ENCODE measurements at places on chromosomes 5 and 9.

GRCh38 chr5:143207058-143207457 lies 196.4 kb downstream of the NR3C1 start:
- DNase-seq, result no peak

DNA sequence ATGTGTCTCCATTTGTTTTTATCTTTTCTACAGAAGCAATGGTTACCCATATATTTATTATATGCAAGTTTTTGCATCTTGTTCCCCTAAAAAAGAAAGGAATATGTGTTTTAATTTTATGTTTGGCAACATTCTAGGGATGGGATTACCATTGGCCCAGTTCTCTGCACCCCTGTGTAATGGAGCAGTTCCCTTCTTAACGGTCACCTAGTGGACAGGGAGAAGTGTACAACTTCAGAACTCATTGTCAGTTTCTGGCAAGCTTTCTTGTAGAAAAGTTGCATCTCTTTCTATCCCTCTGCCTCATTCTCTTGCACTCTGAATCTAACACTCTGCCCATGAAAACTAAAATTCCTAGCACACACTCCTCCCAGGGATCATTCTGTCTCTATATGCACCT lies 78.2 kb downstream of the DOCK8 start:
- DNase-seq, result no peak

DNA sequence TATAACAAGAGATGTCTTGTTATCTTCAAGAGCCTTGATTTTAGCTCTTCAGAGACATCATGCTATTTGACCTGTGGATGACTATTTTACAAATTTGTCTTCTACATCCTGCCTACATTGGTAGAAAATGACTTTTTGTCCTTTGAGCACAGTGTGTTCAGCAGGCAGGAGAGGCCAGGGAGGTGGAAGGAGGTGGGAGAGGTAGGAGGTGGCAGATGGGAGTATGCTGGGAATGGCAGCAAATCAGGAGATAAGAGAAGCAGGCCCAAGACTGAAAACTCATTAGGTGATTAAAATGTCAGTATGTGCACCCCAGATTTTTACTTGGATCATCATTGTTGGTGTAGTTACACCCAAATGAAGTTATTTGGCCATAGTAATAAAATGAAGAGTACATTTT lies 44.1 kb downstream of the PTPN3 start:
- DNase-seq, result no peak

- no peak for DNase-seq
These were observed 126.7 kb downstream of the C9orf50 start for GRCh38 chr9:129494113-129494789.

- no peak for DNase-seq
These were observed 5.5 kb downstream of the MYORG start for GRCh38 chr9:34370970-34371880.

DNA sequence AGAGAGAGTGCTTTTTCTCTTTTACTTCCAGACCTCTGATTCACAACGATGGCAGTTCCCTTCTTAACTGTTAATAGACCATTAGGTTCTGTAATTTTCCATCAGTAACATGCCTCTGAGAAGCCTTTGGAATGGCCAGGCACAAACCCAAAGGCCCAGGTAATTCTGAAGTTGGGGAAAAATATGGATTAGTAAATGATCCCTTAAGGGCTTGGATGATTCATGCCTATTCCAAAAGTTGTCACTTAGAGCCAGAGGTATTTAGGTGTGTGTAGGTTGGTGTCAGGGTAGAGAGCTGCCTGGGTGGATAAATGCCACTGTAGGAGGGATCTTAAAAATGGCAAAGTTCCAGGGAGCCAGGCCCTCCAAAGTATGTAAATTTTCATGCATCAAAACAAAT lies 228.8 kb downstream of the PLK2 start:
- no peak for DNase-seq

GRCh38 chr5:119011186-119011585 lies 22.8 kb upstream of the DTWD2 start:
- no peak for DNase-seq

DNA sequence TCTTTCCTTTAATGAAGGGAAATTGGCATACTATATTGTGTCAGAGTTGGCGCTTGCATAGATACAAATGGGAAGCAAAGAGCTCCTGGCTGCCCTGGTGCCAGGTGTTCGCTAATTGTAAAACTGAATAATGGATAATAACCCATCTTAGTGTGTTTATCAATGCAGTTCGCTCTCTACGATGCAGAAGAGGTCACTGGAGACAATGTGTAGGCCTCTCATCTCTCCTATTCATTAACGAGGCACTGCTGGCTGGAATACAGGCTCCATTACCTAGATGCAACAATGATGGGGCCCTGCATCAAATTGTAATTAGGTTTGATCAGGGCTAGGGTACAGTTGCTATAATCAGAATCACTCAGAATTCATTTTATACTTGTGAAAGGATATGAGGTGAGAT lies 171.0 kb downstream of the RMI1 start:
- DNase-seq, result no peak

DNA sequence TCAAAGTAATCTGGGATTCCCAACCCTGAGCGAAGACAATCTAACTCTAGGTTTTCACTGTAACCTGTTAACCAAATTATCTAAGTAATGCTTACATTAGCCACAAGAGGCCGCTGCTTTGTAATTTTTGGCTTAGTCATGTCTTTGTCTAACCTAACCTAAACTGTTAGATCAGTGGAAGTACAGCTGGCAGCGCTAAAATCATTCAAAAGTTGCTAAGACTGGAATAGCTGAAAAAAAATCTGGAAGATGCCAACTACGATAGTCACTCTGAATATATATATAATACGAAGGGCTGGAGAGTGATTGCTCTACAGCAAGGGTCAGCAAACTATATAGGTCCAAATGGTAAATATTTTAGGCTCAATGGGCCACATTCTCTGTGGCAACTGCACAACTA lies 60.2 kb downstream of the FBXO38 start:
- peak; percentile 22 for DNase-seq

GRCh38 chr9:97991818-97992217 lies 8.7 kb downstream of the ANP32B start:
- no peak for DNase-seq

GRCh38 chr5:1754531-1755220 lies 45.0 kb downstream of the MRPL36 start:
- no peak for DNase-seq

DNA sequence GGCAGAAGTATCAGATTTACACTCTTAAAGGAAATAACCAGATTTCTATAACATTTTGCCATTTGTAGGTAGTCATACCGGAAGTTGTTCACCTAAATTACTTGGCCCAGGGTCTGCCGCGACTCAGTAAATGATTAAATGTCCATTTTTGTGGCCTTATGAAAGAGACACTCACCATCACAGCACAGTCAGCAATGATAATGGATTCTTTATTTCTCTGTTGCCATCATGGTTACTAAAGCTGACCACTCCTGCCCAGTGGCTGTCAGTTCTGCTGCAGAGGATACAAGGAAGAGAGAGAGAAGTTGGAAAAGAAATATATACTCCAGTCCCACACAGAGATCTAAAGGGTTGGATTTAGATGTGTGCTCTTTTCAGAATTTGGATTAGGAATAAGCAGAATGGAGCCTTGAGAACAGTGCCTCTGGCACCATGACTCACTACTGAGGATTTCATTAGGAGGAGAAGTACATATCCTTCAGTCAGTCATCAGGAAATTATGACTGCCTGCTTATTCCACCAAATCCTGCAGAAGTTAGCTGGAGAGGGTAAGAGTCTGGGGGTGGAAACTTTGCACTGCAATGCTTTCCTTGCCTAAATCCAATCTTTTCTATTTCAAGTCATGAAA lies 72.8 kb upstream of the EFNA5 start:
- DNase-seq, result no peak

- no peak for DNase-seq
These were observed 37.6 kb downstream of the PTGER4 start for GRCh38 chr5:40717281-40717680.

DNA sequence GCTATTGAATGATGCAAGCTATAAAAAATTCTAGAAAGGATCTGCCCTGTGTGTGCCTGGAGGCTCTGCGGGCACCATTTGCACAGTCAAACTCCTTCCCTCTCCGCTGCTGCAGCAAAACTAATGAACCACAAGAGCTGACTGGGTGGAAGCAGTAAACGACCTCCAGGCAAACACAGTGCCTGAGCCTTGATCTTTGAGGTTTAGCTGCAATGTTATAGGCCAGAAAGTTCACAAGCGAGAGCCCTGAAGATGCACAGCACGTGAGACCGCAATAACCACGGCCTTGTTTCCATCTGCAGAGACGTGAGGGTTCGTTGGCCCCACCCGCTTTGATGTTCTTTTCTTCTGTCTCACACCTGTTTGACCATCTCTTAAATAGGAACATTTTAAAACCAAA lies 69.2 kb upstream of the S1PR3 start:
- DNase-seq, result peak; percentile 51

GRCh38 chr5:169415948-169416347 lies 115.0 kb upstream of the SLIT3 start:
- DNase-seq, result no peak

- DNase-seq, result no peak
These were observed 467.5 kb downstream of the EFNA5 start for GRCh38 chr5:107203243-107203642.

DNA sequence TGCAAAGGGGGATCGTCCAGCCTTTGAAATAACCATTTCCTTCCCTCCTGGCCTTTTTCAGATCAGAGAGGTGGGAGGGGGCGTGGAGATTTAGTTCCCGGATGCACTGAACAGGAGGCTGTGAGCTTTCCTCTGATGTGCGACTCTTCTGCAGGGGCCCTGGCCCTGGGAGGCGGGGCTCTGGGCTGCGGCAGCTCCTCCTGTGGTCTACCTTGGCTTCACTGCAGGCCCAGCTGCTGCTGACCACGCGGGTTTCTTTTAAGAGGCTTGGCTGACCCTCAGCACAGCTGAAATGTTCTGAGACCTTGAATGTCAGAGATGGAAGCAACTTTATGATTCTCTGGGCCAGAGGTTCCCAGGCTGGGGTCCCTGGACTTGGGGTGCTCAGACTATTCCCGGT lies 27.0 kb upstream of the COL15A1 start:
- no peak for DNase-seq

GRCh38 chr9:35729700-35730485 lies 2.1 kb downstream of the TLN1 start:
- DNase-seq, result peak; percentile 42

DNA sequence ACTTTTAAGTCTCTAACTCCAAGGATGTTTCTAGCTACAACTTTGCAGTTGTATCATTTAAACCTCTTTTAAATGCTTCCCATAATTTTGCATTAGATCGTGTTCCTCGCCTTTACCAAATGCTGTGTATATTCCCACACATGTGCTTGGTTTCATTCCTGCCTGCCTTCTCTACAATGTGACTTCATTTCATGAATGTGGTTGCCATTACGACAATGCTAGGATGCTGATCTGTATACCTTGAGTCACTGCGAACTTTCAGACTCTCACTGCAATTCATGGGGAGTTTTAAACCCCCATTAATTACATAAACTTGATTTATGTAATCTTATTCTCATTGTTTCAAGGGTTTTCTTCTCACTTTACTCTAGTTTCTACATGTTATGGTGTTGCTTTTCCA lies 50.3 kb downstream of the UBE2QL1 start:
- DNase-seq, result no peak

GRCh38 chr5:91417219-91417618 lies 34.1 kb upstream of the ARRDC3 start:
- DNase-seq, result no peak

DNA sequence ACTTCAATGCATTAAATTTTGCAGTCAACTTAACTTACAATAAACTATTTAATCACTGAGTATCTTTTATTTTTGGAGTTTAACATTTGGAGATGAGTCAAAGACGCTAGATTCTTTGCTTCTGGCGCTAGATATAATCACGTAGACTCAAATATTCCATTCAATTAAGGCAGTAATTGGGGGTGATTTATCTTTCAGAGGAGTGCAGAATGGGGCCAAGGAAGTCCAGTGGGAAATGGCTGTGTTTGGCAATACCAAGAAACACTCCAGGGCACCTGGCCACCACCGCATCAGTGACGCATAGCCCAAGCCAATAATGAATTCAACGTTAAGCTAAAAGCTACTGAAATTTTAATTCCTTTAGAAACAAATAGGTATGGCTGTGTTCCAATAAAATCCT lies 81.2 kb downstream of the PHAX start:
- no peak for DNase-seq

DNA sequence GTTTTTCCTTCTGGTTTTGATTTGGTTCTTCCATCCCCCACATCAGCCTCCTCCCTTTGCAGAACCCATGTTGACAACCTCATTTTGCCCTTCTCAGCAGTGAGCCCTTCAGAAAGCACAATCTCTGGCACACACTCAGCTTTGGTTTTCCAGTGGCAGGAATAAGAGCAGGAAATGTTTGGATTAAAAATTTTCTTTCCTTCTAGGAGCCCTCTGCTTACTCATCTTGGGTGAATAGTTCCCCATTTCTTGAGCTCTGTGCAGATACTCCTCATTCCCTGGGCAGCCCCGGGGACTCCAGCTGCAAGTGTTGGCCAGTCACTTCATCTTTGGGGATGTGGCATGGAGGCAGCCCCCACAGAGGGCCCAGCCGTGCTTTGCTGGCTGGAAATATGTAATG lies 170.5 kb downstream of the NR3C1 start:
- DNase-seq, result no peak

DNA sequence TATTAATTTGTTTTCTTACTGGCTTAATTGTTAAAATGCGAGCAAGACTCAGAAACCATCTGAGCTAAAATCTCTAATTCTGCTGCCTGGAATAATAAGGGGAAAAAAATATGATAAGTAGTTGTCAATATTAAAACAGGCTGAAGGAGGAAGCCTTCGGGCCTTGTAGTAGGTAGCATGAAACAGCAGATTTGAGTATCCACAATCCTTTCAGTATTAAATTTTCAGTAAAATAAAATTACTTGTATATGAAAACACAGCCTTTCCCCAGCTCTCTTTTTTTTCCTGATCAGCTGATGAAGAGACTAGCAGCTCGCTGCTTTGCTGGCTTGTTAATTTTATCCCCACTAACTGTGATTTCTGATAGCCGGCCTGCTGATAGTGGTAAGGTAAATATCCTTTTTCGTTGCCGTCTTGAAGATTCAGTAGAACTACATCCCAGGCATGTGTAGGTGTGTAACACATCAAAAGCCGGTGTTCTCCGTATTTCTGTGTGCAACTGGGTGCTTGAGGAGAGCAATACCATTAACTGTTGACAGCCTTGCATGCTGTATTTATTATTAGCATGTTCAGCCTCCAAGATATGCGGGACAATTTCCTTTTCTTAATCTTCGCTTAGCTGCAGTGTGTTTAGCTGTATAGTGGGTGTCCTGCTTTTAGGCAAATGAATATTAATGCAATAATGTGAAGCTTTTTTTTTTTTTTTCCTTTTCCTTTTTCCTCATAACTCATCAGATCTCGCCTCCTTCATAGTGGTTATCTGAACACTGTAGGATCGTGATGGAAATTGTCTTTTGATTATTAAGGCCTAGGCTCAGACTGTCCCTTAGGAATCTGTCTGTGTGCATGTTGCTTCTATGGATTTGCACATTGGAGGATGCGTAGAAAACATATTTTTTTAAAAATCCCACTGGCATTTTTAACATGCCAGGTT lies 144.6 kb downstream of the SMARCA2 start:
- no peak for DNase-seq

All from activated CD4-positive, alpha-beta T cell treated with anti-CD3 and anti-CD28 coated beads, Interleukin-2, amount 50 U/mL, for 48 hours (primary cell).